ENCODE measurements at places on chromosomes 13 and 19.
A peak's percentile ranks its signal among the peaks of the same experiment; 100 is the strongest.

DNA sequence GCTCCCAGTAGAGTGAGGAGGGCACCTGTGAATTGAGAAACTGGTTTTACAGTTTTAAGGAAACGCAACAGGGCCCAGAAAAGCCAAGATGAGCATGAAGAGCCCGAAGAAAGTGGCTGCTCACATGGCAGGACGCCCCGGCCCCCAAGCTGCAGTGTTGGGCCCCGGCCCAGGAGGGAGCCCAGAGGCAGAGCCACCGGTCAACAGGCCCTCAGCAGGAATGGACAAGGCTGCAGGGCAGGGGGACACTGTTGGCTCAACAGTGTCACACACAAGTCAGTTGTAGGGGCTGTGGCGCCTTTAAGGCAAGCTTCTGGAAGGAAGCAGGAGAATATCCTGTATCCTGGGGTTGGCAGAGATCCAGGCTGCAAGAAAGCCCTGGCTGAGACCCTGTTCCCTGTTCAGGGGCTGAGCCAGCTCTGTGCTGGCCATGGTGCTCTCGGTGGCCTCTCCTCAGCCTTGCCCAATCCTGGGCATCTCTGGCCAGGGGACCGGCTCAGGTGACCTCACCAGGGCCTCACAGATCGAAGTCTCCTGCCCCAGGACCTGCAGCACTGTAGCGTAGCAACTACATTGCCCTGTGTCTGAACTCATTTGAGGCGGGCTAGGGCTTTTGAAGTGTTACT lies 28.0 kb downstream of the UPF1 start:
- no peak for DNase-seq

GRCh38 chr13:102328909-102329308 lies 72.9 kb downstream of the FGF14 start:
- DNase-seq = no peak

DNA sequence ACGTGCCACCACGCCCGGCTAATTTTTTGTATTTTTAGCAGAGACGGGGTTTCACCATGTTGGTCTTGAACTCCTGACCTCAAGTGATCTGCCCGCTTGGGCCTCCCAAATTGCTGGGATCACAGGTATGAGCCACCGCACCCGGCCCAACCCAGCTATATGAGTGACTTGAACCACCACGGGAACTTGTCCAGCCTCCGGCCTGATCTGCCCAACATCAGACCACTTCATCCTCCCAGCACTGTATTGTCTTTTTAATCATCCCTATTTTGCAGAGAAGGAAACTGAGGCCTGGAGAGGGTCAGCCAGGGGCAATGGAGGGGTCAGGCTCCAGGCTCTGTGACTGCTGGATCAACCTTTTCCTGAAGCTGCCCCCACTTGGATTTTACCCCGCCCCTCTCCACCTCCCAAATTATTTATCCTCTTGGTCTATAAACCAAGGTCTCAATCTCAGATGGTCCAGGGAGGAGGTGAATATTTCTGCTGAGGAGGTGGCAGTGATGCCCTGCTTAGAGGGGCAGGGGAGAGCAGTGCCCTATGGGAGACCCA lies 893 bp upstream of the PLIN3 start:
- DNase-seq = no peak

GRCh38 chr19:16872728-16873127 lies 16.1 kb upstream of the F2RL3 start:
- DNase-seq = no peak

DNA sequence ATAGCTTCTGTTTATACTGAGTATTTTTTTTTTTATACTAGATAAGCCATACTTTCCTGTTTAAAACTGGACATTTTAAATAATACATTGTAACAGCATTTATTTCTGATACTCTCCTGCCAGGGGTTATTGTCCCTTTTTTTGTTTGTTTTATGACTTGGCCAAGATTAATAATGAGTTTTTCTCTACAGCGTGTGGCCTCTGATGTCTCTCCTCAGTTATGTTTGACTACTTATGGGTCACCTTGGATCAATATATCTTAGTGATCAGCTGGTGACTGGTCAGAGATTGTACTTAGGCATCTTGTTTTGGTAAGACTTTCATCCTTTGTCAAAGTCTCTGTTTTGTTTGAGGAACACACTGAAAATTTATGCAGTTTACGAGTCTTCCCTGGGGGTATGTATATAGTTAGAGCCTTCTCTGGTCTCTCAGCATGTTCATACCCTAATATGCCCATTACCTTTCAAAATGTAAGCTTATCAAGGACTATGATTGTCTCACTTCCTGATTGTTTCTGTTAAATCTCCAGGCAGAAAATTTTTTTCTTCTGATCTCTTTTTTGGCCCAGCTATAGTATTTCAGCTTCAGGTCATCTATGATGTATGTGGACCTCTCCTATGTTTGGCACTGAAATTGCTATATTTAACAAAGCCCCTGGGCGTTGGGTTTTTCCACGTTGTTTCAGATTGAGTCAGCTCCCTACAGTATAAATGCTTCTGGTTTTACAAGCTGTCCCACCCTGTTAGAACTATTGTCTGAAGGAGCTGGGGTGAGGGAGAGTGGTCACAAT lies 87.9 kb downstream of the URI1 start:
- peak; percentile 24 for DNase-seq

All from activated naive CD8-positive, alpha-beta T cell treated with anti-CD3 and anti-CD28 coated beads for 36 hours (primary cell).